ENCODE measurements at places on chromosomes 5 and 9.
A peak's percentile ranks its signal among the peaks of the same experiment; 100 is the strongest.

GRCh38 chr5:91225848-91226686 lies 157.1 kb downstream of the ARRDC3 start:
- DNase-seq = no peak

DNA sequence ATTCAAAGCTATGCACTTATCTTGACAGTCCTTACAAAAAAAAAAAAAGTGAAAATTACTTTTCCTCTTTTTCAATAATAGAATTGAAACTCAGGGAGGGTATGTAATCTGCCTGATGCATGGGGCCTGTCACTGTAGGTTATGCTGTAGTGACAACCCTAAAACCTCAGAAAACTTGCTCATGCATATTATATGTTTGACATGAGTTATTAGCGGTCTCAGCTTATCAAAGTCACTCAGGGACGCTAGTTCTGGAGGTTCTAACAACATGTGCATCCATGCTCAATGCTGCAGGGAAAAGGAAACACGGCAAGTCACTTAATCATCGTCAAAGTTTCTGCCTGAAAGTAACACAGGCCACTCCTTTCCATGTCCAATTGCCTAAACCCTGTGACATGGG lies 78.4 kb upstream of the TMEM252 start:
- no peak for DNase-seq

GRCh38 chr9:98877311-98877710 lies 66.4 kb upstream of the COL15A1 start:
- no peak for DNase-seq

DNA sequence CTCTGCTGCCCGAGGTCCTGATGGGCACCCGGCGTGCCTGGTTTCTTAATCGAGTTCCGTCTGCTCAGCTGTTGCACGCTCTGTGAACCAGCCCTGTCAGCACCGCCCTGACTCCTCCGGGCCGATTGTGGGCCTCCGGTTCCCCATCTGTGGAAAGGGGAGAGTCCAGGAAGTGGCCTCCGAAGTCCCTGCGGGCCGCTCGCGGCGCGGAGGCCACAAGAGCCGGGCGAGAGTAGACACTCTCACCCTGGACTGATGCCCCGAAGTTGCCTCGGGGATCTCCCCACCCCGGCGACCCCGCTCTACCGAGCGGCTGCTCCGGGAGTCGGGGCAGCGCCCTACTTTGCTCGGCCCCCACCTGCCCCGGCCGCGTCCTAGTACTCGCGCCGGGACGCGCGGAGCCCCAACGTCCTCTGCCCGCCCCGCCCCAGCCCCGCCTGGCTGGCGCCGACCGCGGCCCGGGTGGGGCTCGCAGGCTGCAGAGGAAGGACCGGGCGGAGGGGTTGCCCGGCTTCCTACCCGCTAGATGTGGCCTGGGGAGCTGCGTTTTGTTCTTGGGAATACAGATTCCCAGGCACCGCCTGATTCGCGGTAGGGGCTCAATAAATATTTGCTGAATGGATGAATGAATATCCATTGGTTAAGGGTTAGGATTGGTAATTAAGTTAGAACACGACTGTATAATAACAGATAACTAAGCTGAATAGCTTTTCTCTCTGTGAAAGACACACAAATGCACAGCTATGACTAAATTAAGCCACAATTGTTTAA lies 935 bp upstream of the ZNF367 start:
- peak; percentile 49 for DNase-seq

DNA sequence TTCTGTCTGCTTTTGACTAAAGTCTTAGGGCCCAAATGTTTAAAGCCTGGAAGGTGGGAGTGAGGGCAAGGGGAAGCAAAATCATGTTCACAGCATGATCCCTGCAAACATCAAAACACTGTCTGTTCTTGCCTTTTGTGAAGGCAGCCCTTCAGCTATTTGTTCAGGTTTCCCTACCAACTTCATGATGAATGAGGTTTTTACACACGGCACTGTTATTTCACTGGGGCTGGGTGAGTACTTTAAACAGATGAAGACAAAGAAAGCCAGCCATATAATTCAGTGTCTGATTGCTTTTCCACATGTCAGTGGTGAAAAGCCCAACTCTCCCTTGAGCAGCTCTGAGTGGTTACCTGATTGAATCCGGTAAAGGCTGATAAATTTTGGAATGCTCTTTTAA lies 224.7 kb upstream of the GRAMD2B start:
- DNase-seq = no peak

DNA sequence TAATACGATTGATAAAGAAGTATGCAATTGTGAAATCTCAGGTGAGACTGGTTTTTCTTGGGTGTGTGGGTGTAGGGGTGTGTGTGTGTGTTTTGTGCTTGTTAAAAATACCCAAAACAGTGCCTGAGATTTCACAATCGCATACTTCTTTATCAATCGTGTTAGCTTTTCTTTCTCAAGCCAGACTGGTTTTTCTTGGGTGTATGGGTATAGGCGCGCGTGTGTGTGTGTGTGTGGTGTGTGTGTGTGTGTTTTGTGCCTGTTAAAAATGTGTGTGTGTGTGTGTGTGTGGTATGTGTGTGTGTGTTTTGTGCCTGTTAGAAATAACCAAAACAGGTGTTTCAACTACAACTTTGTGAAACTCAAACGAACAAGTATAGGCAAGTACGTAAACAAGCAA lies 53.7 kb downstream of the CERT1 start:
- no peak for DNase-seq

- no peak for DNase-seq
These were observed 102.2 kb downstream of the FGF18 start for GRCh38 chr5:171521679-171522078.

DNA sequence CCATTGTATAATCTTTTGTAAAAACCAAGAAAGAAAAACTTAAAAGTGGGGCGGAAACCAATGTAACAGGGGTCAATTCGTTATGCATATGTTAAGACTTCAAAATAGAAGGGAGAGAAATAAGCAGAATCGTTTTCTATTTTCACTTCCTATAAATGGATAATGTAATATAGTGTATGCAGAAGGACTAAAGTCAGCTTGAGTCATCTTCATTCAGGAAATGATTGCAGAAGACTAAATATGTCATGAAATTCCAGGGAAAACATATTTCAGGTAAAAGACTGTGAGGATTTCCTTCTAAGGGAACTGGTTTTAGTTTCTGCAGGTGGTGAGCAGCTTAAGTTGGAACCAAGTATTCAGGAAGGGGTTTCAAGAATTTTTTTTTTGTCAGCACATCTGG lies 753.3 kb downstream of the IRX1 start:
- no peak for DNase-seq

- DNase-seq = no peak
These were observed 151.2 kb upstream of the CD180 start for GRCh38 chr5:67347821-67348220.

- no peak for DNase-seq
These were observed 11.9 kb downstream of the OTULINL start for GRCh38 chr5:14593326-14594021.

- DNase-seq = no peak
These were observed 696.2 kb upstream of the COX7C start for GRCh38 chr5:85921590-85921989.
